ENCODE measurements at places on chromosomes 3 and 15.

- DNase-seq: no peak
Measured at GRCh38 chr3:30141178-30141581, 465.2 kb upstream of the TGFBR2 start.

GRCh38 chr3:71453822-71454511 is 129.6 kb downstream of the FOXP1 start:
- DNase-seq: no peak

- no peak for DNase-seq
Measured at GRCh38 chr3:4138786-4139431, 164.3 kb upstream of the SETMAR start.

- no peak for DNase-seq
Measured at GRCh38 chr3:54577313-54577712, 350.5 kb downstream of the LRTM1 start.

DNA sequence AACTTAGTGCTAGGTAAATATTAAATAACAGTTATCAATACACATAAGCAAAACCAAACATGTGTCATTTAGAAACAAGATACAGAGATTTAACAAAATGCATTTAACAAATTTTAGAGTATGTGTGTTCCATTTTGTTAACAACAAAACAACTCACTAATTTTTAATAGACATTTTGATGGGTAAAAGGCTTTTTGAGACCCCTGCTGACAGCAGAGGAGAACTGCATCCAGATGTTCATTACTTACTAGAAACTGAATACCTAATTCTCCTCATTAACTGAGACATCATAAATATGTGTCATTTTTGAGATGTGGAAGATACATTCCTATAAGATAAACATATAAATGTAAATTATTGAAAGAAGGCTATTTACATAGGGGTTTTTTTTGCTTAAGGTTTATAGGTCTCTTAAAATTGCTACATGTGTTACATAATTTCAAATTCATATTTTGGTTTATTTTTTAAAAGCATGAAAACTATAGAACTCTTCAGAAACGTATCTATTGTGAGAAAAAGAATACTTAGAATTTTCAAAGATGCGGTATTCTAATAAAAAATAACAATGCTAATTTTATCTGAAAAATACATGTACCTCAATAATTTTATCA is 1009.8 kb downstream of the TUSC7 start:
- no peak for DNase-seq

DNA sequence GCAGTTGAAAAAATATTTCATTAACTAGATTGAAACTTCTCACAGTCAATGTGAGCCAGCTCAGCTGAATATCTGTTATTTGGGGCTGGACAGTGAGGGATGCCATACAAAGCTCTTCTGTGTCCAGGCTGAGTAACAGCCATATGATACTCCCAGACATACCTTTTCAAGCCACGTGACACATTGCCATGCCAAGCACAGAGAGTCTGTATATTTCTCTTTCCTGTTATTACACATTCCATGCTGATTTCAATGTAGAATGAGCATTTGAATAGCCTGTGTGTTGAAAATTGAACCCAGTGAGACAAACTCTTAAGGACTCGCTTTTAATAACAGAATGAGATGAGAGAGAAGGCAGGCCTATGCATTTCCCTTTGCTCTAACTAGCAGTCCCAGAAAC is 334.7 kb upstream of the RASGRP1 start:
- DNase-seq: no peak

GRCh38 chr3:157145606-157146322 is 14.2 kb downstream of the CCNL1 start:
- DNase-seq: no peak

DNA sequence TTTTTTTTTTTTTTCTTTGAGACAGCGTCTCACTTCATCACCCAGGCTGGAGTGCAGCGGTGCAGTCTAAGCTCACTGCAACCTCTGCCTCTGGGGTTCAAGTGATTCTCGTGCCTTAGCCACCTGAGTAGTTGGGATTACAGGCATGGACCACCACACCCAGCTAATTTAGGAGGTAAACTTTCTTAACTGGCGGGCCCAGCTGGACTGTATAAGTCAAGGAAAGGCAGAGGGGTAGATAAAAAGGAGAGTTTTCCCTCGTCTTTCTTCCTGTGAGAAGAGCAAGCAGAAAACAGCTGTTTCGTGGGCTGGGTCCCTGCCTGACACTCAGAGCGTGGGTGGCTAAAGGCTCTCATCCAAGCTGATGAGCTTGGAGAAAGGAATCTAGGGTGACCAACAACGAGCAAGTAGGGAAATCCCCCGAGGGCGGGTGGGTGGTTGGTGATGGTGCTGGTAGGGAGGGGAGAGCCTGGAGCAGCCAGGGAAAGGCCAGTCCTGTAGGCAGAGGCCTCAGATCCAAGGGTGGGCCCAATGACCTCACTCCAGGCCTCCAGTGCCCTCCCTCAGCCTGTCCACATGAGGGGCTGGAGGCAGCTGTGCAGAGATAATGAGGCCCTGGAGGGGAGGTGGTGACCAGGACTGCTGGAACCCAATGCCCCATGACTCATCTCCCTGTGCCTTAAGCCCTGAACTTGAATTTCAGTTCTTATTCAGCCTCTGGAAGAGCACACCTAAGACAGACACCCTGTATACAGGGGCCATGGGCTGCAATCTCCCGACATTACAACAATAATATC is 43.1 kb upstream of the LIMD1 start:
- no peak for DNase-seq

- DNase-seq: no peak
Measured at GRCh38 chr3:141863491-141863890, 13.0 kb upstream of the ATP1B3 start.

GRCh38 chr3:195086885-195087284 is 184.1 kb downstream of the XXYLT1 start:
- no peak for DNase-seq

GRCh38 chr3:110181226-110181625 is 843.9 kb upstream of the DPPA4 start:
- DNase-seq: no peak

DNA sequence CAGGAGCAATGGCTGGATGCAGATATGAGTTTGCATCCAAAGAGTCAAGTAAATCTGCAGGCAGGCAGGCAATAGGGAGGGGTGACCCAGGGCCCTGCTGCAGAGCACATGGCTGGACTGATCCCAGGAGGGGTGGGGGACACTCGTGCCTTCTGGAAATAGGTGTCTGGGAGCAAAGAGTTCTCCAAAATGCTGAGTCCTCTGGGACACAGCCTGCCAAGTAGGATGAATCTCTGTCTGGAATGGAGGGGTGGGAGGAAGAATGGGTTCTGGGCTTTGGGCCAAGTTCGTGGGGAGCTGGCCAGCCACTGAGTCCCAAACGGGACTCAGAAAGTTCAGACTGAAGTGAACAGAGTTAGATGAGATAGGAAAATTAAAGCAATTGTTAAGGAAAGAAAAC is 214.5 kb downstream of the MTHFS start:
- DNase-seq: no peak

GRCh38 chr3:29949940-29950616 is 656.3 kb upstream of the TGFBR2 start:
- DNase-seq: no peak

GRCh38 chr15:35067496-35068347 is 17.4 kb downstream of the NANOGP8 start:
- no peak for DNase-seq

Measured in stimulated activated CD4-positive, alpha-beta T cell treated with anti-CD3 and anti-CD28 coated beads, Interleukin-15, amount 100 ng/mL, for 1 hour (primary cell).